ENCODE measurements at places on chromosomes 1 and 21.

DNA sequence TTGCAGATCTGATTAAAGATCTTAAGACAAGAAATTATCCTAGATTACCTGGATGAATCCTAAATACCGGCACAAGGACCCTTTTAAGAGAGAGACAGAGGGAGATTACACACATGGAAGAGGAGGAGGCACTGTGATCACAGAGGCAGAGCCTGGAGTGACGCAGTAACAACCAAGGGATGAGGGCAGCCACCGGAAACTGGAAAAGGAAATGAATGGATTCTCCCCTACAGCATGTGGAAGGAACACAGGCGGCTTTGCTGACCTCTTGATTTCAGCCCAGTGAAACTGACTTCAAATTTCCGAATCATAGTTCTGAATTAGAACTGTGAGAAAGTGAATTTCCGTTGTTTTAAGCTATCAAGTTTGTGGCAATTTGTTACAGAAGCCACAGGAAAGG is 50.2 kb upstream of the IVNS1ABP start:
- no peak for DNase-seq

DNA sequence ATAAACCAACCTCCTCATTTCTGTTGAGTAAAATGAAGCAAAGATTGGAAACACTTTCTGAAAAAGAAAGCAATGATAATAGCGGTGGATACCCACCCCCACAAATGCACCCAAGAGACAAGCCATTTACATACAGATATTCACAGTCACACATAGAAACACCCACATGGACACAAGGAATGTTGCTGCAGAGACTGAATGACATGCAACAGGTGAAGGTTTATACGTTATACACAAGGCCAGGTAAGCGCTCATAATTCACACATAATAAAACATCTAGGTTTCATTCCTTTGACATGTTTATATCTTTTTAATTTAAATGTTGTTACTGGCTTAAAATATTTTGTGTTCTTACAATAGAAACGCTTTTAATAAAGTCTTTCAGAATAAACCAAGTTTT is 21.3 kb downstream of the ARV1 start:
- DNase-seq = no peak

- DNase-seq = no peak
These were observed 7.6 kb upstream of the CA14 start for GRCh38 chr1:150249936-150250335.

GRCh38 chr1:230728710-230729392 is 14.9 kb upstream of the AGT start:
- DNase-seq = no peak

GRCh38 chr1:64046243-64046642 is 157.2 kb upstream of the UBE2U start:
- no peak for DNase-seq

DNA sequence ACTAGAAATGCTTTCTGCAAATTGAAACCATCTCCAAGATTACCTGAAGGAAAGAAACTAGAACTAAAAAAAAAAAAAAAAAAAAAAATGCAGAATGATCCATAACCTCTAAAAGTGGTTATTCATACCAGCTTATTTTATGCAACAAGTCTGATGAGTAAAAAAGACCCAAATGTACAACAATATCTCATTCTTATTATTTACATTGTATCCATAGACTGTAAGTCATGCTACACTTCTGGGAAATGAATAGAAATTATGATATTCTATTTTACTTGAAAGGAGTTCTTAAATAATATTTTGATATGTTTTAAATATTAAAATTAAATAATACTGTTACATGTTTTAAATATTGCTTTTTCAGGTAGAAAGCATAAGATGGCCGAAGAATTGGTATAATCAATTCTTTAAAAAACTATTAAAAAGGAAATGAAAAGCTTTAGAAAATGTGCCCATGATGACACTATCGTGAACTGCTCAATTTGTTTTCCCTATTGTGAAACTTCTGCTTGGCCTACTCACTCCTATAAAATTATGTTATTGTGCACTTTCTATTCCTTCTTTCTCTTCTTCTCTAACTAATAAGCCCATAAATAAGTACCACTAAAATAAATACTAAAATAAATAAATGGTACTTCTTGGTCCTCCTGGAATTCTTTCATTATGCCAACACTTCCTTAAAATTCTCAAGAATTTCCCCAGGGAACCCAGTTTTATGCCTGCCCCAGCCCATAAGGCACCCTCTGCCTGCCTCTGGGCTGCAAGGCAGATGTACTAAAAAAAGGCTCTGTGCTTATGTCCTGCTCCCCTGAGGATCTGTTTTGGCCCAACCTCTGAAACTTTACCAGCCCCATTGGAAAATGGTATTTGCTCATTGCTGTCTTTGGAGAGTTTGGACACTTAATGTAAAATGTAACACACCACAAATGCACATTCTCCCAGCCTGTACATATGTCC is 18.1 kb downstream of the SAMSN1 start:
- no peak for DNase-seq

- DNase-seq = no peak
These were observed 1.6 kb downstream of the FCN3 start for GRCh38 chr1:27372808-27373690.

DNA sequence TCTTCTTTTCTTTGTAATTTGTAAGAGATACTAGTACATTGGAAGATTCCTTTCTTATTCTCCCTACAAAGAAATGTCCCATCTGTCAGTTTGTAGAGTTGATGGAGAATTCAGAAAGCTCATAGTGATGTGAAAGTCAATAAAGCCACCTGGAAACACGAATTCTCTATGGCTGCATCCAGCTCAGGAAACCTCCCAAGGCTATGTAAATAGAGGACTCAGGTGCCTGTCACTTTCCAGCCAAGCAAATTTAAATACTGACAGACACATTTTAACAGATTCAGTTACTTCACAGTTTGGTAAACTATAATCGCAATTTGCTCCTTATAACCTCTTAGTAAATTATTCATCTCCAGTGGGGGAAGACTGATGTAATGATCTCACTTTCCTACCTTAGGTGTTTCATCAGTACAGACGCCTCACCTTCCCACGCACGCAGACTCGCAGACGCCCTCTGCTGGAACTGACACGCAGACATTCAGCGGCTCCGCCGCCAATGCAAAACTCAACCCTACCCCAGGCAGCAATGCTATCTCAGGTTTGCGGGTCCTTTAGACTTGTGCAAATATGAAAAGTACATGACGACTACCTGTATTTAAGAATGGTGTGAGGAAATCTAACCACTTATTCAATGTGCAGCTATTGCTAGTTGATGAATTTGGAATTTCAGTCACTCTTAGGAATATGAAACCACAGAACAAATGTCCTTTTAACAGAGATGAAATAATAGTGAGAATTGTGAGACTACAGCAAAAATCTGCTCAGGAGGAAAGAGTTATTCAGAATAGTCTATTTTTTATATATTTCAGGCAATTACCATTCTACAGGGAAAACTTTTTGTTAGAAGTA is 60.6 kb downstream of the PTPRC start:
- DNase-seq = peak; percentile 55

GRCh38 chr1:246300626-246301549 is 206.2 kb downstream of the SMYD3 start:
- DNase-seq = no peak

- no peak for DNase-seq
These were observed 21.8 kb downstream of the CAPN2 start for GRCh38 chr1:223733898-223734852.

DNA sequence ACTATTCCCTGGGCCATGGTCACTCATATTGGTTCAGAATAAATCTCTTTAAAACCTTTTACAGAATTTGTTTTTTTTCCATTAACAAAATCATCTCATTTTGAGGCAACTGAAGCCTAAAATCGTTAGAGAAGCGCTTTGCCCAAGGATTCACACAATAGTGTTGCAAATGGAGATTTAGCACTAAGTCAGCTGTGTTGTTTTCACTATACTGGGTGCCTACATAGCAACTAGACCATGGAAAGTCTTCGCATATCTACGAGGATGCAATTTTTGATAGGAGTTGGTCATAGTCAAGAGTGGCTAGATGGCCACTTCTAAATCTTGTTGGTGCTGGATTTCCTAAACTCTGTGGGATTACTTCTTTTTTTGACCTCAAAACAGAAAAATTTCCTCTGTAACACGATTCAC is 530 bp upstream of the TIPRL start:
- no peak for DNase-seq

- DNase-seq = peak; percentile 38
These were observed 10.9 kb downstream of the TNFRSF25 start for GRCh38 chr1:6454856-6455751.

DNA sequence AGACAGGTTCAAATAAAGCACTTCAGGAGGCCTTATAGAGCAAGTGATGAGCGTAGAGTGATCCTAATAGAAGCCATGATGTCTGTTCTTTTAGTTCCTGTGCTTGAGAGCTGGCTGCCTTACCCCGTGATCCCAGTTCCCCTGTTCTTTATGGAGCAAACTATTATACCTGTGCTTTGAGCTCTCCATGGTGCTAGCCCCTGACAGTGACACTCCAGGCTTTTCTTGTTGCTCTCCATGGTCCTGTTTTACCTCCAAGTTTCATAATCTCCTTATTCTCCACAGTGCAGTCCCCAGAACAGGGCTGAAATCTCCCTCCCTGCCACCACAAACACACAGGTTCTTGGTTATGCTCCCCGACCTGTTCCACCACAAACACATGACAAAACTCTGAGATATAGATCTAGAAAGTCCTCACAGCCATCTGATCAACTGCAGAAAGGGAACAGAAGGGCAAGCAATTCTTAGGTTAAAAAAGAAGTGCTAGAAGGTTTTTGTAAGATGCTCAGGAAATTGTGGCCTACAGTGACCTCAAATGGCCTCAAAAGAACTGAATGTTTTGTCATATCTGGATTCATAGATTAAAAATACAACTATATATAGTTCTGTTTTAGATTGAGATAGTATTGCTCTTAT is 6.0 kb downstream of the CADM3 start:
- DNase-seq = no peak

DNA sequence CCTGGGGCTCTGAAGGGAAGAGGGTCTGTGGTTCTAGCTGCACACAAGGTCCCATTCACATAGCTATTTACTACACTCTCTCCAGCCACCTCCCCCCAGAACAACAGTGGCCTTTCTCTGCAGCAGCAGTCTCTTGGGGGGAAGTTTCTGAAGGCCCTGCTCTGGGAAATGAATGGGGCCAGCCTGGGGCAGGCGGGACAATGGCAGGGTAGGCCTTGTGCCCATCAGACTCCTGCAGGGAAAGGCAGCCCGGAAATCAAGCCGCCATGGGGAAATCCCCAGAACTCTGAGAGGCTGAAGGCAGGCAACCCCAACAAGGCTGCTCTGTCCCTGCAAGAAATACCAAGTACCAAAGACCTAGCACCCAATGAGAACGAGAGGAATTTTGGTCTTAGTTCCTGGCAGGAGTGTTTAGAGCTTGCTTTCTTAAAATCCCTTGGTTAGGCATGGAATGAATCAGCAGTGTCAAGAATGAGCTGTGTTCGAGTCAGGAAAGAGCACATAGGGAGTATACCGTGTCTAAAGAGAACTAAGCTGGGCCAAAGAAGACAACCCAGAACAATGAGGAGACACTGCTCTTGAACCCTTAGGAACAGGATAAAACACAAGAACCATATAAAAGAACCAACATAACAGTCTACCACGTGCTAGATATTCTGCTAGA is 11.3 kb downstream of the ARHGEF11 start:
- no peak for DNase-seq

DNA sequence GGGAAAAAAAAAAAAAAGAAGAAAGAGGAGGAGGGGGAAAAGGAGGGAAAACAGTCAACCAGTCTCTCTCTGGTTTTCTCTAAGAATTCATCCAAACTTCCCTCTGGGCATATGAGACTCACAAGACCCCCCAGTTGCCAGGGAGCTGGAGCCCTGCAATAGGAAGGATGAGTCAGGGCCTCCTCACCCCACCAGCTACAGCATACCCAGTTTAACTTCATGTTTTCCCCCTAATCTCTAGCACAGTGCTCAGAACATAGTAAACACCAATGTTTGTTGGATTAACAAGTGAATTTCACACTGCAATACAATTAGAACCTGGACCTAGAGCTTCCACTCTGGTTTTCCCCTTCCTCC is 7.8 kb downstream of the F11R start:
- no peak for DNase-seq

DNA sequence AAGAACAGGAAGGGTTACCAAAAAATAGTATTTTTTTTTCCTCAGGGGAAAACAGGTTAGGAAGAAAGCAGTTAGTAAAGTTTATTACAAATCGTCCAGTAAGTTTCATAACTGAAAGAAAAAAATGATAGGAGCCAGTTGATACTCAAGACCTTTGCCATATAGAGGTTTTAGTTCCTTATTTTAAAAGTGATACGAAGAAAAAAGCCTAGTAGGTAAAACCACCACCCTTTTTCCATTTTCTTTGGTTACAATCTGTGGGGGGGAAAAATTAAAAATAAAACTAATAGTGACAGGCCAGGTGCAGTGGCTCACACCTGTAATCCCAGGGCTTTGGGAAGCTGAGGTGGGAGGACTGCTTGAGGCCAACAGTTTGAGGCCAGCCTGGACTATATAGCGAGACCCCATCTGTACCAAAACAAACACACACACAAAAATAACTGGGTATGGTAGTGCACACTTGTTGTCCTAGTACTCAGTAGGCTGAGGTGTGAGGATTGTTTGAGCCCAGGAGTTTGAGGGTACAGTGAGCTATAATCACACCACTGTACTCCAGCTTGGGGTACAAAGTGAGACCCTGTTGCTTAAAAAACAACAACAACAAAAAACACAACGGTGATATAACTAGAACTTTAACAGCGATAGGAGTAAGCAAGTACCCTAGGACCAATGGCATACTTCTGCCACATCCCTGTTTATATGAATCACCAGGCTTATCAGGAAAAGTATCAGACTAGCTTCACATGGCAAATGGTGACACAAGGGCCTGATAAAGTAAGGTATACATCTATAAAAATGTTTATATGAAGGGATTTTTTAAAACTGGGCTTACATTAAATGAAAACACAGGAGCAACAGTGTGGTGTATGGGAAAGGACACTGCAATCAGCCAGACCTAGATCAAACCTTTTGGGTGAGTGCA is 5.4 kb downstream of the TMEM59 start:
- no peak for DNase-seq

DNA sequence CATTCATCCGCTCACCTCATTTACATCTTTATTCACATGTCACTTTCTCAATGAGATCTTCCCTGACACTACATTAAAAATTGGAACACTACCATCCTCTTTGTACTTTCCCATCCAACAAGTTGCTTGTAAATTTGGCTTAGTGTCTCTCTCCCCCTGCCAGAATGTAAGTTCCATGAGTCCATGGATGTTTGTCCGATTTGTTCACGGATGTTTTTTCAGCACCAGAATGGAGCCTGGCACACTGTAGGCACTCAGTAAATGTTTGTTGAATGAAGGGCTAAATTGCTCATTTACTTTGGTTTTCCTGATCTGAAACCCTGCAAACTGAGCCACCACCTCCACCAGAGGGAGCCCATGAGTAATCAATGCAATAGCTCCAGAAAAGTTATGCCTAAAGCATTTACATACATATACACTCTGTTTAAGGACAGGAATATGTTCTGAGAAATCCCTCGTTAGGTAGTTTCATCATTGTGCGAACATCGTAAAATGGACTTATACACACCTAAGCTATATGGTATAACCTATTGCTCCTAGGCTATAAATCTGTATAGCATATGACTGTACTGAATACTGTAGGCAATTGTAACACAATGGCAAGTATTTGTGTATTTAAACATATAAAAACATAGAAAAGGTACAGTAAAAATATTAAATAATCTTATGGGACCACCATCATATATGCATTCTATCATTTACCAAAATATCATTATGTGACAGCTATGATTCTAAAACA is 2.8 kb upstream of the EYA3 start:
- peak; percentile 49 for DNase-seq

- no peak for DNase-seq
These were observed 170.5 kb downstream of the PTPRU start for GRCh38 chr1:29406814-29407213.

- DNase-seq = no peak
These were observed at the start of gene MAP3K7CL for GRCh38 chr21:29130270-29130969. MAP3K7CL (plus strand) TSS chr21:29130644; CDS start chr21:29133345, 2,701 bp downstream.
